ENCODE measurements at places on chromosomes 7 and 10. TPM values are rescaled to one million over a fixed set of nuclear protein-coding genes. Genes with fewer than 3 reads are reported as not detected.

The FAM25A gene
- not detected for total RNA-seq

GRCh38 chr10:20936396-20936795 lies 39.3 kb upstream of the NEBL start:
- no peaks in the 10 kb centered on the region for H3K4me1 ChIP-seq
- no peak for DNase-seq
- no peak overlapping the region for H3K4me3 ChIP-seq
- no peak overlapping the region for H3K27ac ChIP-seq
- H3K27me3 ChIP-seq: no peaks in the 10 kb centered on the region

DNA sequence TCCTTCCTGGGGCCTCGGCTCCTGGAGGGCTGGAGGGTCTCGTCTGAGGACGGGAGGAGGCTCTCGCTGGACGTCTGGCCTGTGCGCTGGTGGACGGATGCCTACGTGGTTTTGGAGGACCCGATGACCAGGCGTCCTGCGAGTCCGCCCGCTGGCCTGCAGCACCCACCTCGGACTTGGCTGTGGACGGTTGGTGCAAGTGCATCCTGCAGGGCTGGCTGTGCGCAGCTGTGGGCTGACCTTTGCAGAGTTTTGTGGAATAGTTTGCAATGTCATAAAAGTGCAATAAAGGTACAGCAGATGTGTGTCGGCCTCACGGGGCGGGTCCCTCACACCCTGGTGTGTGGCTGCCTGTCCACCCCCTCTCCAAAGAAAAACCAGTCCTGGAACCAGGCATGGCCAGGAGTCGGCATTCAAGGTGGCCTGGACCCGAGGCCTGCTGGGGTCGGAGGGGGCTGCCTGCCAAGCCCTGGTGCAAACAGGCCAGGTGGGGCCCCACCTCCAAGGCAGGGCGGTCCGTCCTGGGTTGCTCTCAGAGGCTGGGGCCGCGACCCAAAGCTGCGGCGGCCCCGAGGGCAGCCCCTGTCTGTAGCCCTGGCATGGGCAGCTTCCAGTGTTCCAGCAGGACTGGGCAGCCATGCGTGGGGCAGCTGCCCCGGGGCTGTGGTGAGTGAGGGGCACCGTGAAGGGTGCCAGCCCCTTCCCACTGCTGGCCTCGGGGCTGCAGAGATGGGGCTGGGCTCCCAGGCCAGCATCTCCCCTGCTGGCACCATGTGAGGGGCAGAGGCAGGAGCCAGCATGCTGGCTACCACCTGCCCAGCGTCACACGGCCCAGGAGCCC lies 29.3 kb upstream of the FOXL3 start:
- H3K27me3 ChIP-seq: peaks cover 2% of the 10 kb centered on the region
- no peak overlapping the region for H3K4me3 ChIP-seq
- DNase-seq: no peak
- peaks cover 17% of the 10 kb centered on the region for H3K36me3 ChIP-seq
- no peak overlapping the region for H3K27ac ChIP-seq

DNA sequence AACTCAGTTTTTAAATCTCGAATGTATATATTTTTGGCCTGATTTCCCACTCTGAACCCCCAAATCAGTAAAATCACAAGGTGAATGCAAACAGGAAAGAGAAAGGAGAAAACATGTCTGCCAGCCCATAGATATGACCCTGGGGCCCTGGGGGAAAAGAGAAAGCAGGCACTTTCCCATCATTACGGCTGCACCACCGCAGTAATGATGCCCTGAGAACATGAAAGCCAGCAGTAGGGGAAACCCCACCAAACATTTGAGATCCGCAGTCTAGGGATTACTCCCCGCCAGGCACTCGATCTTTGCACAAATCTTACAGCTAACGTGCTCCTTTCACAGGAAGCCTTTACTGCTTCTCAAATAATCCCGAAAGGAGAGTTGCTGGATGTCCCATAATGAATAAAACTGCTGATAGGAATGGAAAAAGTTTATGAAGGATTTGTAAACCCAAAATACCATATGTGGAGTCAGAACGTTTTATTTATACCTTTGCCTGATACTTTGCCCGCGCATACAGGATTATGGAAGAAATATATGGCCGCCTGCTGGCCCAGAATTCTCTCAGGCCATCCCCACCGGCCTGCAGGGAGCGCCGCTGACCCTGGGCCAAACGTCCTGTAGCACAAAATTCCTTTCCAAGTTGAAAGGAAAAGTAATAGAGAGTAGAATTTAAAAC lies 180.0 kb upstream of the INHBA start:
- H3K27me3 ChIP-seq: no peaks in the 10 kb centered on the region
- H3K27ac ChIP-seq: peak overlapping the region; percentile 4
- H3K4me1 ChIP-seq: peaks cover 60% of the 10 kb centered on the region
- H3K4me3 ChIP-seq: no peak overlapping the region

GRCh38 chr7:4134204-4134603 lies 547.9 kb upstream of the FOXK1 start:
- no peak for DNase-seq
- H3K27ac ChIP-seq: peak overlapping the region; percentile 12
- peaks cover 4% of the 10 kb centered on the region for H3K4me1 ChIP-seq
- H3K36me3 ChIP-seq: peaks cover 3% of the 10 kb centered on the region
- no peaks in the 10 kb centered on the region for H3K27me3 ChIP-seq

The ANKRD30A gene
- not detected for total RNA-seq

DNA sequence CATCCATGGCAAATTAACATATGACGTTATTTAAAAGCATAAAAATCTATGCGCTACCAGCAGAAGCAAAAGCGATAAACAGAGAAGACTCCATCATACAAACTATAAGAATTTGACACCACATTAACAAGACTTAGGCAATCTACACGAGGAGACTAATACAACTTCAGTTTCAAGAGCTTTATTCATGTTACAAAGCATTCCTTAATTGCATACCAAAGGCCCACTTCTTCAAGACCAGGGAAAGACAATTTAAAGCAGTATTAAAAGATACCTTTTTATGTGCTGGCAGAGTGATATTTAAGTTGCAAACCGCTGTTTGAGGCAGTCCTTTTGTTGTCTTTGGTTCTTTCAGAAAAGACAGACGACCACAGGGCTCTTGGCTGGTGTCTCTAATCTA lies 176.0 kb upstream of the CCDC6 start:
- H3K27ac ChIP-seq: no peak overlapping the region
- no peaks in the 10 kb centered on the region for H3K27me3 ChIP-seq
- H3K4me3 ChIP-seq: no peak overlapping the region
- DNase-seq: no peak

- H3K36me3 ChIP-seq: no peaks in the 10 kb centered on the region
- DNase-seq: no peak
- H3K4me3 ChIP-seq: peak overlapping the region; percentile 99
Observed at GRCh38 chr10:124739119-124739921, 4.9 kb downstream of the FAM53B start.

- H3K27me3 ChIP-seq: no peaks in the 10 kb centered on the region
- no peak overlapping the region for H3K27ac ChIP-seq
- H3K36me3 ChIP-seq: peaks cover 3% of the 10 kb centered on the region
- H3K4me1 ChIP-seq: peaks cover 1% of the 10 kb centered on the region
- H3K4me3 ChIP-seq: no peak overlapping the region
Observed at GRCh38 chr7:148325208-148325607, 265.4 kb upstream of the C7orf33 start.

The UTF1 gene
- total RNA-seq: not detected

DNA sequence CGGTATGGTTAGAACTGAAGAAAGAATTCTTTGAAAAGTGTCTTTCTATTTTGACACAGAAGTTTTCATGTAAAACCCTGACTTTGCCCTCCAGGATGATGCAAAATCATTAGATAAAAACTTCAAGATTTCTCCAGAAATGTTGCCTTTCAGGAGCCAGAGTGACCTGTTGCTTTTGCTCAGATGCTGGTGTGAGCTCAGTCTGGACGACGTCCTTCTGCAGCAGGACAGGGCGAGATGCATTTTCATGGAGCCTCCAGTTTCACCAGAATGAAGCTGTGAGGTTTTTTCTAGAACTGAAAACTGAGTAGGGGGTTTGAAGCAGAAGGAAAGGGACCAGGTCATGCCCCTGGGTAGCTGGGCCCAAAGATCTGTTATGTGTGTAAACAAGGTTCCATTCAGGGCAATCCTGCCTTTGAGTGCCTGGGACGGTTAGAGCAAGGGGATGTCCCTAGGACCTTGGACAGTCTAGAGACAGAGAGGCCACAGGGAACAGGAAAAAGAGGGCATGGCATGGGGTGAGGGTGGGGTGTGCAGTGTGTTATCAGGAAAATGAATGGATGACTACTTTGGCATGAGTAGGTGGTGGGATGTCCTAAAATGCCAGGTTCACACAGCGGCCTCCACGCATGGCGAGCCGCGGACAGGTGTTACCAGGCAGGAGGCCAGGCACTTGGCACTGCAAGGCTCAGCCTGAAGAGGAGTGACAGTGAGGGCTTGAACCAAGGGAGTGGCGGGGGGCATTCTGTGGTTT lies 356.3 kb downstream of the CXCL12 start:
- peaks cover 28% of the 10 kb centered on the region for H3K4me1 ChIP-seq
- no peak overlapping the region for H3K4me3 ChIP-seq
- H3K27me3 ChIP-seq: no peaks in the 10 kb centered on the region
- no peak for DNase-seq

DNA sequence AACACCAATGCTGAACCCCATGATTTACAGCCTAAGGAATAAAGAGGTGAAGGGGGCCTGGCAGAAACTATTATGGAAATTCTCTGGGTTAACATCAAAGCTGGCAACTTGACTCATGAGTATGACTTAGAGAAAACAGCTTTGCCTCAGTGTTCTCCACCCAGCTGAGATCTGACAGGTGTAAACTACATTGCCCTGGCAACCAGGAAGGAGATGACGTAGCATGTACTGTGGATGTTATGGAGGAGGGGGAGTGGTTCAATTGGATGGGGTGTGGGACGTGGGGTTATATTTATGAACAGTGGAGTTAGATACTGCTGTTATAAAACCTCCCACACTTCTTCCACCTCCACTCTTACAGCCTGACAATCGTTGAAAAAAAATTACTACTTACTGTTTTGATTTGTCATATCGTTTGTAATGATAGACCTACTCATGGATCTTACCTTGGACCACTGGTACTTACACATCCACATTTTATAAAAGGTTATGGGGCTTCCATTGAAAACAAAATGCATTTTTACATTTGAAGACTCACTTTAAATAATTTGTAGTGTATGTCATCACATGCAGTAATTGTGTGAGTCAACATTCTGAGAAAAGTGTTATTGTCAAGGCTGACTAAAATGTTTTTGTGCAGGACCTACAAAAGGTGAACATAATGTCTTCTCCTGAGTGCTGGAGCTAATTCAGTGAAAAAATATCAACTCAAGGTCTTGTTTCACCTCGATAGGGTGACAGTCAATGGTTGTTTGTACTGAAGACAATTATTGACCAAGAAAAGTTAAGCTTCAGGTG lies 6.4 kb downstream of the OR2F1 start:
- DNase-seq: no peak
- no peak overlapping the region for H3K27ac ChIP-seq
- no peak overlapping the region for H3K4me3 ChIP-seq
- H3K36me3 ChIP-seq: no peaks in the 10 kb centered on the region
- H3K27me3 ChIP-seq: peaks cover 21% of the 10 kb centered on the region

DNA sequence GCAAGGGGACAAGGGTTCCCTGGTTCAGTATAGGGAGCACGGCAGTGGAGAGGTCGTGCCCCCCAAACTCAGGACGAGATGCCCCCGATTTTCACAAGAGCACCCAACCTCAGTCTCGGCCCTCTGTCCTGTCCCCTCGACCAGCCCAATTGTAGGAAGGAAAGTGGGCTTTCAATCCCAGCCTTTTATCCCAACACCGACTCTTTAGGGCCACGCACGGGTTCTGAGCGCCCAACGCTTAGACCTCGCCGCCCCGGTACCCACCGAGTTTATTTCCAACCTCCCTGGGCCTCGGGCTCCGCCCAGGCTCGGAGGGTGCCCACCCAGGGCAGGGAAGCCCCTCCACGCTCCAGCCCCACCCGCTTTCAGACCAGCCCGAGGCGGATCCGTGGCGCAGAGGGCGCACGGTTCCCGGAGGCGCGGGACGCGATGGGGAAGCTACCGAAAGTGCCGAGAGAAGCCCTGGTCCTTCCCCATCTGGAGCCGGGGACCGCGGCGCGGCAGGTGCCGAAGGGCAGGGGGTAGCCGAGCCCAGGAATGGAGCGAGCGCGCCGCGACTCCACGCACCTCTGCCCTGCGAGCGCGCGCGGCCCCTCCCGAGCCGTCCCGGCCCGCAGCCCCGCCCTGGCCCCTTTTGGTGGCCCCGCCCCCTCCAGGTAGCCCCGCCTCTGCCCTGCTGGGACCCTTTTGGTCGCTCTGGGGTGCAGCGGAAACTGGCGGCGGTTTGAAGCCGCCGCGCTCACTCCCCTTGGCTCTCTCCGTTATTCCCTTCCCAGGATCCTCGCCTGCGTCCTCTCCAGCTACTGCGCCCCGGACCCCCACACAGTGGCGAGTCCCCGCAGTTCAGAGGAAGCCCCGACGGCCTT lies 20.4 kb downstream of the GRID2IP start:
- no peaks in the 10 kb centered on the region for H3K36me3 ChIP-seq
- peak overlapping the region; percentile 59 for H3K4me3 ChIP-seq
- no peak overlapping the region for H3K27ac ChIP-seq
- no peak for DNase-seq
- H3K27me3 ChIP-seq: peaks cover 92% of the 10 kb centered on the region
- H3K4me1 ChIP-seq: peaks cover 8% of the 10 kb centered on the region

GRCh38 chr7:118142012-118142411 lies 42.0 kb upstream of the LSM8 start:
- H3K27ac ChIP-seq: no peak overlapping the region
- no peaks in the 10 kb centered on the region for H3K27me3 ChIP-seq
- H3K4me3 ChIP-seq: no peak overlapping the region
- DNase-seq: no peak
- no peaks in the 10 kb centered on the region for H3K4me1 ChIP-seq
- H3K36me3 ChIP-seq: no peaks in the 10 kb centered on the region

The RADIL gene
- 4.0 TPM for total RNA-seq

The CYP26C1 gene
- total RNA-seq: 0.44 TPM

The PNLIPRP1 gene
- total RNA-seq: not detected

GRCh38 chr10:103501186-103501585 lies 7.7 kb downstream of the NEURL1 start:
- H3K27me3 ChIP-seq: peaks cover 82% of the 10 kb centered on the region
- H3K27ac ChIP-seq: no peak overlapping the region
- H3K4me1 ChIP-seq: peaks cover 9% of the 10 kb centered on the region

- H3K4me3 ChIP-seq: no peak overlapping the region
- H3K27me3 ChIP-seq: no peaks in the 10 kb centered on the region
- H3K27ac ChIP-seq: peak overlapping the region; percentile 41
- no peaks in the 10 kb centered on the region for H3K36me3 ChIP-seq
- no peak for DNase-seq
Observed at GRCh38 chr10:110269374-110270318, 35.1 kb downstream of the SMNDC1 start.

Measured in mesothelial cell of epicardium (in vitro differentiated cells).